HTR-8/SVneo (cell line): ENCODE measurements at places on chromosomes 13 and 19.

- DNase-seq, result peak; percentile 51
Observed at GRCh38 chr19:632579-633067, 714 bp downstream of the POLRMT start.

DNA sequence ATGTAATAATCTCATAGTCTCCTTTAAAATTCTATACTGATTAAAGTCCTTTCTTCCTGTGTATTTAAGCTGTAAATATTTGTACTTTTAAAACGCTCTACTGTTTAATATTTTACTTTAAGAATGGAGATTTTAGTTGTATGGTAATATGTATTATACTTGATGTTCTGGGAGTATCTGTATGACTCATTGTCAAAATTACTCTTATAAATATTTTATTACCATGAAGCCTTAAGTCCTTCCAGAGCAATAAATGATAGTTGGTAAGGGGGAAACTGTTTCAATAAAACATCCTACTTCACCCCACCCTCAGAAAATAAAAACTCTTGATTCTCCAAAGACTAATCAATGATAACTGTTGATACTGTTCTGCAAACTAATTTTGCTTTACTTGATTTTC is 6.4 kb downstream of the PCDH9 start:
- no peak for DNase-seq

GRCh38 chr13:97781891-97782305 is 171.6 kb upstream of the IPO5 start:
- no peak for DNase-seq

GRCh38 chr19:41888926-41889325 is 5.9 kb downstream of the ARHGEF1 start:
- DNase-seq, result no peak

DNA sequence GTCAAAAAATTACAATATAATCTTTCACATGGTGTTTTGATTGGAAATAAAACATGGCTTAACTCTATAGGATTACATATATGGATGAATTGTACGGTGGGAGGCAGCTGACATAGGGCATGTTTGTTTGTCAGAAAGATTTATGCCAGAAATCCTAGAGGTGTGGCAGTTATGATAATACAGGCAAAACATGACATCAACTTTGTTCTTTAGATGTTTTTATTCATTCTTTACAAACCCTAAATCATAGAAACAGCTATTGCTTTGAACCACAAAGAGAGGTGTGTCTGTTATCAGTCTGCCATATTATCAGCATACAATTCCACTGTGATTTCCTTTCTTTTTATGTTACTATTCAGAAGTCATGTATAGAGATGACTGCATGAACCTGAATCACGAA is 8.2 kb upstream of the CLDN10 start:
- no peak for DNase-seq
